Stimulated activated CD4-positive, alpha-beta T cell treated with anti-CD3 and anti-CD28 coated beads, TNF-alpha, amount 100 ng/mL, for 24 hours (primary cell): ENCODE measurements at places on chromosomes 12 and 14.

DNA sequence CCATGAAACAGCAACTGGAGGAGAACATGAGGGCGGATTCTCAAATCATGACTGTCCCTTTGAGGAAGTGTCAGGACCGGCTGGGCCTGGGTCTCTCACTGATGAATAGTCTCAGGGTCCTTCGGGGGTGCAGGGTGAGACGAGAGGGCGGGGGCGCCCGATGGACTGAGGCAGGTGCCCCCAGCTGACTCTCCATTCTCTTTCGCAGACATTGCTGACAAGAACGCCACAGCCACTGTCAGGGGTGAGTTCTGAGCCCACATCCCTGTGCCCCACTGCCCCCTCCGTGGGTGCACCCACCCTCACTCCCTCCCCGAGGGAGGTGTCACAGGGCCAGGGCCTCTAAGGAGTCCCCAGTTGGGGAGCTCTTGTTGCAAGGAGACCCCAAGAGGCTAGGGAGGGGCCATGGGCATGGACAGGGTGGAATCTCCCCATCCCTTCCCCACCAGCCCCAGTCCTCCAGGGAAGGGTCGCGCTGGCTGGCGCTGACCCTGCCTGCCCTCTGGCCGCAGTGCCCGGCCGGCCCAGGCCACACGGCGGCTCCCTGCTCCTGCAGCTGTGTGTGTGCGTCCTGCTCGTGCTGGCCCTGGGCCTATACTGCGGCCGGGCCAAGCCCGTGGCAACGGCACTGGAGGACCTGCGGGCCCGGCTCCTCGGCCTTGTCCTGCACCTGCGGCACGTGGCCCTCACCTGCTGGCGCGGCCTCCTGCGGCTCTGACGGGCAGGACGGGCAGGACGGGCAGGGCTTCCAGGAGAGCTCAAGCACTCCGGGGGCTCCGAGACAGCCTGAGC, 8.7 kb downstream of the C14orf180 start:
- DNase-seq: no peak

DNA sequence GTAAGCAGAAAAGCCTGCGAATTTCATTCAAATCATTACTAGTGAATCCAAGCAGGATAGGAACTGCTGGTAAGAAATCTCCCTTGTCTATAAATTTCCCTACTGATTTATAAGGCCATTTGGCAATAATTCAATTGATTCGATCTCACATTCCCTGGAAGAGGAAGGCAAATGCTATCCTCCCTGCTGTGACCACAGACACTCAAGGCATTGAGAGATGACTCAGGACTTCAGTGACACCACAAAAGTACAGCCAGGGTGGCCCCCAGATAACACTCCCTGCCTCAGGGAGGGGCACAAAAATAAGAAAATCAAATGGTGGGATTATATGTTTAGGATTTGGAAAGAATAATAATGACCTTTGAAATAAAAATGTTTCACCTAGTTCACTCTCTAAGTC, 162.7 kb downstream of the GRIP1 start:
- no peak for DNase-seq

GRCh38 chr12:128055567-128055966, 211.4 kb upstream of the TMEM132C start:
- DNase-seq: no peak

DNA sequence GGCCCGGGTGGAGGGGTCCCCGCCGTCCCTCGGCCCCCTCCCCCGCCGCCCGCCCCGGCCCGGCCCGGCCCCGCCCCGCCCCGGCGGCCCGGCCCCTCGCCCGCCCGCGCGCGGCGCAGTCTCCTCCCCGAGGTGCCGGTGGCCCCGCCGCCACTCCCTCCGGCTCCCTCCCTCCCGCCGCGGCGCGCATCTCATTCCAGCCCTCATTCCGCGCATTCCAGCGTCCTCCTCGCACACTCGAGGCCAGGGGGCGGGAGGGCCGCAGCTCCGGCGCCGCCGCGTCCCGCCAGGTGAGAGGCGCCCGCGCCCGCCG, at the start of gene TEAD4:
Gene TEAD4, plus strand, starts transcription at position 206 of the 313 bp plus-strand sequence.
- DNase-seq: peak; percentile 35

DNA sequence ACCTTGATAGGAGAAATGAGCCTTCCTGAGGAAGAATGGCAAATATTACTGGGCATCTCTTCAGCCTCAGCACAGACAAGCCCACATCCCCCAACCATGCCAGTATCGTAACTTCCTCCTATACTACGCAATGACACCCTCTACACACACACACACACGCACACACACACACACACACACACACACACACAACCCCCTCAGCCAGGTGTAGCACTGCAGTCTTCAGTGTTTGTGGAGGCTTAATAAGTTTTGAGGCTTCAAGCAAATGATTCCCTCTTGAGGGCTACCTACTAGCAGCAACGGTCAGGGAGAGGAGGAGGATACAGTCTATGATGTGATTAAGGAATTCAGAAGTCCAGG, 1.6 kb downstream of the DGKA start:
- no peak for DNase-seq
